Thyroid gland (tissue), 4 donors: ENCODE measurements at places on chromosomes 7 and 10. TPM values are rescaled to one million over a fixed set of nuclear protein-coding genes. Genes with fewer than 3 reads are reported as not detected.

DNA sequence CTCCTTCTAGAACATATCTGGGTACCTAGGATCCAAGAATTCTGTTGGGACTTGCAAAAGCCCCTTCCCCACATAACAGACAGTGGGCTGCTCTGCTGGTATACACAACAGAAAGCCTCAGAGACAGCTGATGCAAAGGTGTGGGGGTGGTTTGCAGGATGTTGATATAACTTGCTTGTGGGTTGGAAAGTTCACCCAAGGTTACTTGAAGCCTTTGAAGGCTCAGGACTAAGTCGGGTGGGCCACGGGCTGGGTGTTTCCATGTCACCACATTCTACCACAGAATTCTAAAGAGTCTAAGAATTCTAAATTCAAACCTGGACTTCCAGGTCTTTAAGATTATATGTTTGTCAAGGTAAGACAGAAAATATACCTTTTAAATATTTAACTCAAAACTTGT, 7.4 kb upstream of the NRCAM start:
- no peak for DNase-seq
- no peaks in the 10 kb centered on the region for H3K36me3 ChIP-seq
- no peak overlapping the region for H3K27ac ChIP-seq
- H3K4me1 ChIP-seq, result peaks cover 7% of the 10 kb centered on the region
- no peaks in the 10 kb centered on the region for H3K27me3 ChIP-seq

DNA sequence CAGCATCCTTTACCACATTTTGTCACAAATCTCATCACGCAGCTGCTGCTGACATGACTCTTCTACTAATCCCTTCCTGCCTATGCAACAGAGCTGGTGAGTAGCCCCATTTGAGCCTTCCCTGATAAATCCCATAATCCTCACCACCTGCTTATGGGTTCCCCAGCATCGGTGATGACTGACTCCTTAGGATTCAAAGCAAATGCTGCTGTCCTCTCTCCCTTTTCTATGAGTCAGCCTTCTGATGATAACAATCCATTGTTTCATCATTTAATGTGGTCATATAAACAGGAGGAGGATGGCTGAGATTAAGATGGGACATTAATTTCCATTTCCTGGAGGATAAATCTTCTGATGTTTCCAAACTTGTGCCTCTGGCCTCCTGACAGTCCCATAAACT, 73.4 kb downstream of the SORCS1 start:
- H3K4me3 ChIP-seq, result no peak overlapping the region
- no peaks in the 10 kb centered on the region for H3K4me1 ChIP-seq
- no peaks in the 10 kb centered on the region for H3K36me3 ChIP-seq
- DNase-seq, result no peak
- H3K27ac ChIP-seq, result no peak overlapping the region

DNA sequence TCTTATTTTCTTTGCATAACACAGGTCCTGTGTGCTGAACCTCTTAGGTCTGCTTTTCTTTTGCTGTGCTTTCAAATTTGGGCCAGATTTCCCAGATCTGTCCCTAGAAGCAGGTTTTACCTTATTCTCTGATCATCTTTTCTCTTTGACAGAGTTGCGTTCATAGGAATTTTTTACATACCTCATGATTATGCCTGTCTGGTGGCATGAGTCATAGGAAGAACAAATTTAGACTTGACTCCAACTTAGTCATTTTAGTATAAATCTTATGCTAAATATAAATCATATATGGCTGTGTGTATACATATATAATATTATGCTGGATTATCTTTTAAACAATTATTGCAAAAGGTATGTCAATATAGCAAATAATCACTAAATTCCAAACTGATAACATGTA, 1038.9 kb downstream of the GRM8 start:
- H3K36me3 ChIP-seq, result no peaks in the 10 kb centered on the region
- no peaks in the 10 kb centered on the region for H3K4me1 ChIP-seq
- DNase-seq, result no peak
- H3K4me3 ChIP-seq, result no peak overlapping the region
- H3K27ac ChIP-seq, result no peak overlapping the region

DNA sequence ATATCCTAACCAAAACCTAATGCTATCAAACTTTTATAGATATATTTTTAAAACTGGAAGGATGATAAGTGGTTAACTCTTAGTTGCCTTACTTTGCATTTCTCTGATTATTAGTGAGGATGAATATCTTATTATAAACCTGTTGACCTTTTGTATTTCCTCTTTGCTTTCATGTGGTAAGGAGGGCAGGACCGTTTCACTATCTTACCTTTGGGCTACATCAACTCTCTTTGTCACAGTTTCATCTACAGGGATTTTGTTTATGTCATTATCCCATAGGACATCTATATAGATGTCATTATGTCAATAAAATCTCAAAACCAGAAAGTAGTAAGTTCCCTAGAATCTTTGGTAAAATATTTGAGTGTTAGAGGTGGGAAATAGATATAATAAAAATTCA, 219.3 kb downstream of the THSD7A start:
- no peaks in the 10 kb centered on the region for H3K36me3 ChIP-seq
- no peak overlapping the region for H3K27ac ChIP-seq
- no peaks in the 10 kb centered on the region for H3K27me3 ChIP-seq
- H3K4me3 ChIP-seq, result no peak overlapping the region

- no peaks in the 10 kb centered on the region for H3K36me3 ChIP-seq
- no peak overlapping the region for H3K4me3 ChIP-seq
- no peak overlapping the region for H3K27ac ChIP-seq
- H3K27me3 ChIP-seq, result no peaks in the 10 kb centered on the region
- DNase-seq, result no peak
These were observed 130.5 kb downstream of the CUX1 start for GRCh38 chr7:101947899-101948298.

GRCh38 chr7:157389951-157390730, 53.3 kb downstream of the DNAJB6 start:
- H3K27me3 ChIP-seq, result no peaks in the 10 kb centered on the region
- DNase-seq, result no peak
- H3K36me3 ChIP-seq, result no peaks in the 10 kb centered on the region

DNA sequence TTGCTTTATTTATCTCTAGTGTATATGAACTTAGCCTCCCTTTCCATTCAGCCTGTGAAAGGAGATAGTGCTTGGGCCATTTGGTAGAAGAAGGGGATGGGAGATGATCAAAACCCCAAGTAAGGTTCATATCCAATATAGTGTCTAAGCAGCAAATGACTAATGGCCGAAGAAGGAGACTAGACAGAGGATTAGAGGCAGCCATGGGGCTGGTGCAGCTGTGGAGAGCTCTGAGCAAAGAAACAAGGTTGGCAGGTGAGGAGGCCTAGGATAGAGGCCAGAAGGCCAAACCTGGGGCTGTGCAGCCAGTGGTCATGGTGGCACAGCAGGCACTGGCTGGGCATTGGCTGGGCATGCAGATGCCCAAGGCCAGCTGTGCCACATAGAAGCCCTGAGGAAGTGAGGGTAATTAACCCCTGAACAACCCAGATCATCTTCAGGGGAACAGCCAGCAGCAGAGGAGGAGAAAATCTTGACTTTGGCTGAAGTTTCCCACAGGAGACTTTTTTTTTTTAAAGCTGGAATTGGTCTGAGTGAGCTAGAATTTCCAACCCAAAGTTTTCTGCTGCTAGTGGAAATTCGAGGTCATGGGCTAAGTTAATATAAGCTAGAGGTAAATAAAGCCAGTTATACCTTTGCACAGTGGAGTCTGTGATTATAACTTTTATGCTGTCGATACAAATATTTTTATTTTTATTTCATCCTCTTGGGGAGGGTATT, 10.3 kb upstream of the CPA1 start:
- no peak for DNase-seq
- no peaks in the 10 kb centered on the region for H3K36me3 ChIP-seq
- peaks cover 22% of the 10 kb centered on the region for H3K4me1 ChIP-seq
- H3K27ac ChIP-seq, result no peak overlapping the region

- DNase-seq, result no peak
- H3K27me3 ChIP-seq, result no peaks in the 10 kb centered on the region
- H3K4me1 ChIP-seq, result peaks cover 13% of the 10 kb centered on the region
- H3K27ac ChIP-seq, result no peak overlapping the region
- H3K36me3 ChIP-seq, result peaks cover 33% of the 10 kb centered on the region
- H3K4me3 ChIP-seq, result no peak overlapping the region
These were observed 3.8 kb downstream of the NUDCD3 start for GRCh38 chr7:44486693-44487092.

- no peaks in the 10 kb centered on the region for H3K36me3 ChIP-seq
- DNase-seq, result peak; percentile 1
- no peak overlapping the region for H3K4me3 ChIP-seq
These were observed 927 bp upstream of the MKX start for GRCh38 chr10:27746397-27747095.

DNA sequence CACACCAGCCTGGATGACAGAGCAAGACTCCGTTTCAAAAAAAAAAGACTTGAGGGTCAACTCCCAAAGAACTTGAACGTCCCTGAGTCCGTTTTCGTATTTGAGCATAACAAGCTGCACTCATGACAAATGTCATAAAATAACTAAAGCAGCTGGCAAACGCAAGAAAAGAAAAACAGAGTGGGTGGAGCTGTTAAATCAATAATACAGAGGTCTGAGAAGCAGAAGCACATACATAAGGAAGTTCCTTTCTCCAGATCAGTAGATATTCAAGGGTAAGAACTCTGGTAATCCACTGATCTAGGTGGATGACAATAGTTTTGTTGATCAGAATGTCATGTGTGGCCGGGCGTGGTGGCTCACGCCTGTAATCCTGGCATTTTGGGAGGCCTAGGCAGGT, 150.1 kb downstream of the FAM107B start:
- H3K4me1 ChIP-seq, result no peaks in the 10 kb centered on the region
- no peak for DNase-seq
- H3K36me3 ChIP-seq, result no peaks in the 10 kb centered on the region
- no peak overlapping the region for H3K27ac ChIP-seq

DNA sequence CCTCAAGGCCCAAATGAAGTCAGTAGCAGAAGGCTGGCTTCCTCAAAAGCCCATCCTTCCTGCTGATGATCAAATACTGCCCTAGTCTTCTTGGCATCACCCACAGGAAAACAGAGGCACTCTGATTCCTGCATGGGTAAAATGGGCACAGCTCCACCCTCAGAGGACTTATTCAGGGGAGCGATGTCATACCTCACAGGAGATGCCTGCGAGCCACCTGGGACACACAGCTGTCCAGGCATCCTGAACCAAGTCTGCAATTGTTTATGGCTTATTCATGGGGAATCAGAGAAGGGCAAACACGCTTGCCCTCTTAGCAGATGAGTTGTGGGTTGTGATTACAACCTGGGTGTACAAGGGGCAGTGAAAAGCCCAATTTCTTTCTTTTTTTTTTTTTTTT, 22.0 kb upstream of the LMTK2 start:
- no peak overlapping the region for H3K4me3 ChIP-seq
- no peak overlapping the region for H3K27ac ChIP-seq
- H3K4me1 ChIP-seq, result no peaks in the 10 kb centered on the region
- DNase-seq, result no peak
- no peaks in the 10 kb centered on the region for H3K27me3 ChIP-seq
- H3K36me3 ChIP-seq, result no peaks in the 10 kb centered on the region

GRCh38 chr10:129541200-129541599, 74.2 kb downstream of the MGMT start:
- H3K4me1 ChIP-seq, result no peaks in the 10 kb centered on the region
- no peak overlapping the region for H3K4me3 ChIP-seq
- H3K27ac ChIP-seq, result no peak overlapping the region
- DNase-seq, result no peak

DNA sequence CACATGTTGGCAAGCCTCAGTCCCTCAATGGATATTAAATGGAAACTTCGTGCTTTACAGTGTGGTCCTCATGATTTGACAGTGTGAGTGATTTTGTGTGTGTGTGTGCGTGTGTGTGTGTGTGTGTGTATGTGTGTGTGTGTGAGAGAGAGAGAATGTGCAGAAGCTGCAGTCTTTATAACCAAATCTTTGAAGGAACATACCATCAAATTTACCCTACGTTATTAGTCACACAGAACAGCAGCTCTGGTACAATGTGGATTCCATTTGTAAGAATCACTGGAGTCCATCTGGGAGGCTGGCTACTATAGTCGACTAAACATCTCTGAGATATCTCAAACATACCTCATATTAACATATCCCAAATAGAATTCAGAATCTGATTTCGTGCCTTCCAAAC, 928.0 kb upstream of the POT1 start:
- no peak overlapping the region for H3K27ac ChIP-seq
- no peak overlapping the region for H3K4me3 ChIP-seq
- no peaks in the 10 kb centered on the region for H3K4me1 ChIP-seq
- no peaks in the 10 kb centered on the region for H3K36me3 ChIP-seq
- no peaks in the 10 kb centered on the region for H3K27me3 ChIP-seq

DNA sequence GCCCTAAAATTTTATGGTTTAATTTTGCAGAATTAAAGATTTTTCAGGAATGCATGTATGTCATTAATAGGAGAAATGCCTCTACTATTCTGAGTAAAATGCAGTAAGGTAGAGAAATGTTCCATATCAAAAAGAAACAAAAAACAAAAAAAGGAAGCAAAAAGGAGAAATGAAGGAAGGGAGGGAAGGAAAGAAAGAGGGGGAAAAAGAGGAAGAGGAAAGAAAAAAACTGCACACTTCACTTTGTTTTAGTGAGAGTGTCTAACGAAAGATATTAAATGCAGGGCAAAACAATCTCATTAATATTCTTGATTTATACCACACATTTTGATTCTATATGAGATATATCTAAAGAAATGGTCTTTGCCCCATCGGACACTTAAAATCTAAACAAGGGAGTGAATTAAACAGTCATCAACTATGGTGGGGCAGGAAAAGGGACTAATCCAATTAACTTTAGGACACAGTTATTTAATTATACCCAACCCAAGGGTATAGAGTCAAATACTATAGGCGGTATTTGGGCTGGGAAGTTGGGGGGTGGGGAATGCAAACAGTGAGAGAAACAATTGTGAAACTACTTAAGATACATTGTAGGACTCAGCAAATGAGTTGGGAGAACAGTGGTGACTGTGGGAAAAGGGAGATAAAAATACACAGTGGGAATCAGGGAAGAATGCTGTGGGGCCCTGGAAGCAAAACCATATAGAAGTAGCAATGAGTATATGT, 27.0 kb downstream of the IMMP2L start:
- no peak for DNase-seq
- H3K27me3 ChIP-seq, result no peaks in the 10 kb centered on the region
- no peaks in the 10 kb centered on the region for H3K36me3 ChIP-seq
- no peaks in the 10 kb centered on the region for H3K4me1 ChIP-seq
- no peak overlapping the region for H3K27ac ChIP-seq
- H3K4me3 ChIP-seq, result no peak overlapping the region

DNA sequence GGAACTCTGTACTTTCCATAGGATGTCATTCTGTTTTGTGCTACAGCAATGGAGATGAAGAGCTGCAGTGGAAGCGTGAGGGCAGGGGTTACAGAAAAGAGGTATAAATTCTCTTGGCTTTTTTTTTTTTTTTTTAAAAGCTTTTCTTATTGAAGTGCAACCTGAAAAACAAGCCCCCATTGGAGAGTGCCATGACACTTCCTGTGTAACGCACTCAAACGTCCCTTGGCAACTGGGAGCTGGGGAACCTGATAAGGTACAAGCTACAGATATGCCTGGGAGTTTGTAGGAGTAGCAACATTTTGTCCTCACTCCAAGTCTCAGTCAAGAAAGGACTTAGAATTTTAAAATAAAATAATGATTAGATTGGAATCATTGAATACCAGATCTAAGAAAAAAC, 512.1 kb downstream of the RPS24 start:
- no peaks in the 10 kb centered on the region for H3K36me3 ChIP-seq
- no peak overlapping the region for H3K4me3 ChIP-seq
- peaks cover 66% of the 10 kb centered on the region for H3K4me1 ChIP-seq

EBF3 gene
- total RNA-seq, result 6.8 TPM

FGFBP3 gene
- 2.1 TPM for total RNA-seq

ATP6V0A4 gene
- total RNA-seq, result not detected

MALRD1 gene
- total RNA-seq, result not detected

PPP1R3C gene
- 2.7 TPM for total RNA-seq

NFE2L3 gene
- 1.4 TPM for total RNA-seq
